ENCODE measurements at places on chromosomes 2 and 18.
A peak's percentile ranks its signal among the peaks of the same experiment; 100 is the strongest.

DNA sequence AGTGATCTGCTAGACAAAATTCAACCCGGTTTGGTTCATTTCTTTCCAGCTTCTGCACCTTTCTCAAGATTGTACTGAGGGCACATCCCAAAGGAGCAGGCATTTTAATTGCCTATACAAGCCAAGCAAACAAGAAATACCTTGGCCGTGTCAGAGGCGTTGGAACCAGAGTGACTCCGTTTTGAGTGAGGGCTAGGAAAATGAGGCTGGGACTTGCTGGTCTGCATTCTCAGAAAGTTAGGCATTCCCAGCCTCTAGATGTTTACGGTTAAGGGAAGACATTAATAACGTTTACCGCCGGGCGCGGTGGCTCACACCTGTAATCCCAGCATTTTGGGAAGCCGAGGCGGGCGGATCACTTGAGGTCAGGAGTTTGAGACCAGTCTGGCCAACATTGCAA, 1.5 kb upstream of the GEMIN6 start:
- no peak for DNase-seq

DNA sequence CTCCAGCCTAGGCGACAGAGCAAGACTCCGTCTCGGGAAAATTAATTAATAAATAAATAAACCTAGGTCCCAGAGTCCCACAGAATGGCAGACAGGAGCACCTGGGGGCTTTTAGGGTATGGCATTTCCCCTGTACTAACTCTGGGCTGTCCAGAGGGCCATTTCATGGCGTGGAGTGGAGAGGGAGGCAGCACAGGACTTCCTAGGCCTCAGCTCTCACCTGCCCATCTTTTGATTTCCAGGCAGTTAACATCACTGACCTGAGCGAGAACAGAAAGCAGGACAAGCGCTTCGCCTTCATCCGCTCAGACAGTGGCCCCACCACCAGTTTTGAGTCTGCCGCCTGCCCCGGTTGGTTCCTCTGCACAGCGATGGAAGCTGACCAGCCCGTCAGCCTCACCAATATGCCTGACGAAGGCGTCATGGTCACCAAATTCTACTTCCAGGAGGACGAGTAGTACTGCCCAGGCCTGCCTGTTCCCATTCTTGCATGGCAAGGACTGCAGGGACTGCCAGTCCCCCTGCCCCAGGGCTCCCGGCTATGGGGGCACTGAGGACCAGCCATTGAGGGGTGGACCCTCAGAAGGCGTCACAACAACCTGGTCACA, 5.1 kb downstream of the IL1RN start:
- no peak for DNase-seq

DNA sequence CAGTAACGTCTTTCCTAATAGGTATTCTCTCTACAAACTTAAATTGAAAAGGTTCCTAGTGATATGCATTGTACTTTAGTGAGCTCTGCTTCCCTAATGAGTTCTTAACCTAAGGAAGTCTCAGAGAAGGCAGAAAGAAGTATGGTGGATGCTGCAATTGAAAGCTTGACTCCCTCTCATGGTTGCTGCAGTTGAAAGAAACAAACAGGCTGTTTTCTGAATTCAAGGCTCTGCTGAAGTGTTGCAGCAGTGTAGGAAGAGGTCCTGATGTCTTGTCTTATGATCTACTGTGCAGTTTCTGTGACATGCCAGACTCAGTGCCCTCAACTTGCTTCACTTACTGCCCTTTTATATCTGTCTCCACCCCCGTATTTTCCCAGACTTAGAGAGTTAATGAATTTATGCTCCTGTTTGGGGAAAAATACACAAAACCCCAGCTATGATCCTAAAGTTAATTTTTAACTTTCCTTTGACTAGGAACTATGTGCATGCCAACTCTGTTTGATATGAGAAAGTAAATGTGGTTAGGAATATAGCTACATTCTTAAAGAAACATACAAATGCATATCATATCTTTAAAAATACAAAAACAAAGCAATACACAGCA, 655.3 kb upstream of the FAM98A start:
- no peak for DNase-seq

DNA sequence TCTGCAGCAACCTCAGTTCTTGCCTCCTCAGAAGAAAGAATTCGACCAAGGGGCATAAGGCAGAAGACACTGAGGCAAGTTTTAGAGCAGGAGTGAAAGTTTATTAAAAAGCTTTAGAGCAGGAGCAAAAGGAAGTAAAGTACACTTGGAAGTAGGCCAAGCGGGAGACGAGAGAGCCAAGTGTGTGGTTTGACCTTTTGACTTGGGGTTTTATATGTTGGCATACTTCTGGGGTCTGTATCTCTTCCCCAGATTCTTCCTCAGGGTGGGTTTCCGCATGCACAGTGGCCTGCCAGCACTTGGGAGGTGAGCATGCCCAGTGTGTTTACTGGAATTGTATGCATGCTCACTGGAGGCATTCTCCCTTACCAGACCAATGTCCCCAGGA, 59.3 kb upstream of the ANKRD44 start:
- no peak for DNase-seq

GRCh38 chr2:134218414-134218813, 35.5 kb upstream of the MGAT5 start:
- DNase-seq, result no peak

- no peak for DNase-seq
These were observed 8.0 kb downstream of the PCARE start for GRCh38 chr2:29066271-29066860.

DNA sequence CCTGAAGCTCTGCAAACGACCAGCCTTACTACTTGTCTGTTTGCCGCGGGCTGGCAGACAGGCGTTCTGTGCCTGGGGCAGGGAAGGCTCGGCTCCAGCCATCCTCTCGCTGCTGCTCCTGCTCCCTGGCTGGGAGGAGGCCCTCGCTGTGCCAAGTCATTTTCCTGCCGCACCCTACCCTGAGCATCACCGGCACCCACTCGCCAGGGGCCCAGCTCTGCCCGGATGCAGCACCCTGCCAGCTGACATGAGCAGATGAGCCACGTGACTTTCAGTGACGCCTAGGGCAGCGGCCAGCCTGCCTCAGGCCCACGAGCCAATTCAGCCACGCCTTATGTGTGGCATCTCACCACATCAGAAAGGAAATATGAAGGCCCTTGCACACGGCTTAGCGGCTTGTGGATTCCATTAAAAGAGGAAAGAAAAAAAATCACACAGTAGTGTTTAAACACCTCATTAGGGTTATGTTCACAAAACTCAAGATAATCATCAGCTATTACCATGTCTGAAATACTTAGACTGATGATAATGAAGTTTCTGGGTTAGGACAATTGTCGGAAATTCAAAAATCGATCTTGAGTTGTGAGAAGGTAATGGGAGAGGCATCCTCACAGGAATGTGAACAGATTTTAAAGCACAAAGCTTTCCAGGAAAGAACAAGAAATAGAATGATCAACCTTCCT, 250.5 kb downstream of the TWIST2 start:
- no peak for DNase-seq

GRCh38 chr18:56330366-56331110, 307.9 kb downstream of the TXNL1 start:
- no peak for DNase-seq

DNA sequence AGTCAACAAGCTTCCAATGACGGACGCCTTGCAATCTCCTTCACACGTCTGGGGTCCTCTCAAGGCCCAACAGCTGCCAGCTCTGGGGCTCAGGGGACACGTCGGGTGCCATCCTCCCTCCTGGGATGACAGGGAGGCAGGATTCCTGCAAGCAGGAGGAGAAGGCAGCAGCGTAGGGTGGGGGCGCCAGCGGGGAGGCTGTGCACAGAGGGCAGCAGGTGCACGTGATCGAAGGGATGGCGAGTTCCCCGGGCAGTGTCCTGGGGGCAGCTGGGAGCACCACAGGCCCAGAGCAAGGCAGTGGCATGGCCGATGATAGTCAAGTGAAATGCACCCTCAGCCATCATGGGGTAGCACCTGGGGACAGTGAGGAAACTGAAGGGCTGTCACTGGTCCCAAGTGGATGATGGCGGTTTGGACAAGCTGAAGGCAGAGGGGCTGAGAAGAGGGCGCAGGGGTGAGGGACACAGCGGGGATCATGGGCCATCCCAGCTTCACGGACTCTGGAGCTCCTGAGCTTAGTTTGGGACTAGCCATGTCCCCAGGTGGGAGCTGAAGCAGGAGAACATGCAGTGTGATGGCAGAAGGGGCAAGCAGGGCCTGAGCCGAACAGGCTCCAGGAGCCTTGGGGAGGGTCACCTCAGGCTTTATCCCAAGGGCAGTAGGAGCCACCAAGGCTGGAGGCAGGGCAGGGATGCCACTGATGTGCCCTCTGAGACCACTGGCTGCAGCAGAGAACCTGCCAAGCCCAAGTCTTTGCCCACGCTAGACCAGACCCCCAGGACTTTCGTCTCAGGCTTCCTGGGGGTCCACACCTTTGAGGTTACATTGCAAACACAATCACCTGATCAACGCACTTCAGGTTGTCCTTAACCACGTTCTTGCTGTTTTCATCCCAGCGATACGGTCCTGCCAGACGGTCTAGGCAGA, 16.3 kb upstream of the SNED1 start:
- peak; percentile 12 for DNase-seq

DNA sequence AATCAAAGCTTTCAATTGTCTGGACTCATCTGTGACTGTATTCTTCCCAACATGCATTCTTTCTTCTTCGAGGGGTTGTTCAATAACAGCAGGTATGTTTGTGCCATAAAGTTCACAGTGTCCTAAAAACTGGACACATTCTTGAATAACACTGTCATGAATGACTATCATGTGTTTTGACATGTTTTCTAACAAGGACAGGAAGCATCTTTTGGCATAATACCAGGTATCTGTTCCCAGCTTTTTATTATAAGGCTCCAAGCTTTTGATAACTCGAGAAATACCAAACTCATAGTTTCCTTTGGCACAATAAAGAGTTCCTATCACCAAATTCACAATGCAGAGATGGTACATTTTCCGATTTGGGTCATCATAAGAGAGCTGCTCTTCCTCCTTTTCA, 224.2 kb downstream of the AGPS start:
- no peak for DNase-seq

- DNase-seq, result no peak
These were observed 797 bp downstream of the TTC32 start for GRCh38 chr2:19900931-19901441.

DNA sequence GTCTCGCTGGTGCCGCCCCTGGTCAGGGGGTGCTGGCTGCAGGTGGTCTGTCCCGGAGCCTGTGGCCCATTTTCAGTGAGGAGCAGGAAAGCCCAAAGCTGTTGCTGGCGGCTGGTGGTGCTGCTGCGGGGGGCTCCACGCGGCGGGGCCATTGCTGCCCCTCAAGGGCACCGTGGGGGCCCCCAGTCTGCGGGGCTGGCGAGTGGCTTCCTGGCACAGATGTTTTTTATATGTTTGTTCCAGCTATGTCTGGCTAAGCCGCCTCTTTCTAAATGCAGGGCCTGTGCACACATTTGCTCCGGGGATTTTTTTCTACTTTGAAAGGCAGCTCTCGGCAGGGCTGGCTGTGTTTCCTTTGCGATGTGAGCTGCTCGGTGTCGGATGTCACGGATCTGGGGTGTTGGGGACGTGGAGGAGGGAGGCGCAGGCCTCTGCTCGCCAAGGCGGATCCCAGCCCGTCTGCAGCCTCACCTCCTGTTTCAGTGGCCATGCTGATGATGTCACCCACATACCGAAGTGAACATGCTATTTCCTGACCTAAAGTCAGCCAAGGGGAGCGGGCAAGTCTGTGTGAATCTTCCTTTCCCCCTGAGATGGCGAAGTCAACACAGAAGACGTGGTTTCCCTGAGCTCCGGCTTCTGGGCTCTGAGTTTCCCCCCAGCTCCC, 112.0 kb upstream of the CTDP1 start:
- DNase-seq, result no peak

DNA sequence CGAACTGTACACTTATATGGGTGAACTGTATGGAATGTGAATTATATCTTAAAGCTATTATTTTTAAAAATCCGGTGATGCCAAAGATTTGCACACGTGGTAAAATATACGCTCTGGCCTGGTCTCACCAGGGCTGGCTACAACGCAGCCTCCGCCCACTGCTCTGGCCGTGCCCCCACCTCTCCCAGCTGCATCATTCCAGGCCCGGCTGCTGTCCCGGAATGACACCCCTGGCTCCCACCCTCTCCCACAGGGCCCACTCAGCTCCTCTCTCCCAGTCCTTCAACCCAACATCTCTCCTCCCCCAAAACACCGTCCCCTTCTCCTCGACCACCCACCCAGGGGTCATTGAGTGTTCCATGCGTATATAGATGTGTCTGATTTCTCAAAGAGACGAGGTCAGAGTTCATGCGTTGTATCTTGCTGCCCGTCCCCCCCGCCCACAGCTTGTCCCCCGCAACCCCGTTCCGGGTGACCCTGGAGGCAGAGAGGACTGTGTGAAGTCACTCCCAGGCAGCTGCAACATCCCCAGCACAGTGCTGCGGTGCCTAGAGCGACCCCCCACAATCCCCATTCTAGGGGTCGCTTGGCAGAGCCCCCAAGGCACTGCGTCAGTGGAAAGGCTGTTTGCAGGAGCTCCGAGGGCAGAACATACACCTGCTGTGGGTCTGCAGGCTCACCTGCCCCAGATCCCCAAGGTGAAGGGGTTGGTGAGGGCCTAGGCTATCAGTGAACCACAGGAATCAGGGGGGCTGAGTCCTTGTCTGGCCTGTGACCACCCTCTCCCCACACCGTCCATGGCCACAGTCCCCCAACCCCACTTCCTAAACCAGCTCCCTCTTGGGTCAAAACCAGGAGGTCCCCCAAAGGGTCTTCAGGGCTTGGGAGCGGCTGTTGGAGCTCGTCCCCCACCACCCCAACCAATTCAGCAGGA, 13.3 kb downstream of the DNMT3A start:
- no peak for DNase-seq

DNA sequence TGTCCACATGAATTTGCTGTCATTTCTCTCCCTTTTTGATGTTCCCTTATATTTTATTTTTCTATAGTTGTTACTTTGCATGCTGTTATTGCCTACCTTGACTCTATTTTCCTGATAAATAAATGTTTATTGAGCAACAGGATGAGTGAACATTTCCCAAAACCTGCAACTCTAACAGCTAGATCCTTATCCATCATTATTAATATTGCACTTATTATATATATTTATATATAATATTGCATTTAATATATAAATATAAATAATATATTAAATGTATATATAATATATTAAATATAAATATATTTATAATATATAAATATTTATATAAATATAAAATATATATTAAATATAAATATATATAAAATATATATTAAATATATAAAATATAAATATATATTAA, 436.1 kb upstream of the MMADHC start:
- DNase-seq, result no peak

DNA sequence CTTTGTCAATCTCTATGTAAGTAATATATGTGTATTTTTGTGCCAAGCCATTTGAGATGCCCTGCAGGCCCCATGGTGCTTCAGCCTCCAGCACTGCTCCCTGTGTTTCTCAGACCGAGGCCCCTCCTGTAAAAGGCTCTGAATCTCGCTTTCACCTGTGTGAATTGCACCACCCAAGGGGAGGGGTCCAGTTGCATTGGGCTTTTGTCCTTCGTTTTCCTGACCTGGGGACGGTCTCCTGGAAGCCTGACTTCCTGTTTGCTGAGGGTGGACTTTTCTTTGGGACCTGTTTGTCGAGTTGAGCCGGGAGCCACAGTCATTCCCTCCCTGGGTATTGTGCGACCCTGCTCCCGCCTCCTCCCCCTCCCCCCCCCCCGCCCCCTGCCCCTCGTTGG, 48.9 kb downstream of the AGAP1 start:
- no peak for DNase-seq
